AG08395 (cell line): ENCODE measurements at places on chromosomes 3 and 15.

- peak; percentile 78 for DNase-seq
These were observed 140.2 kb downstream of the ITPR1 start for GRCh38 chr3:4633078-4634004.

GRCh38 chr3:53482227-53482626 lies 12.2 kb upstream of the CACNA1D start:
- no peak for DNase-seq

GRCh38 chr3:5317557-5317956 lies 130.1 kb downstream of the EDEM1 start:
- no peak for DNase-seq

DNA sequence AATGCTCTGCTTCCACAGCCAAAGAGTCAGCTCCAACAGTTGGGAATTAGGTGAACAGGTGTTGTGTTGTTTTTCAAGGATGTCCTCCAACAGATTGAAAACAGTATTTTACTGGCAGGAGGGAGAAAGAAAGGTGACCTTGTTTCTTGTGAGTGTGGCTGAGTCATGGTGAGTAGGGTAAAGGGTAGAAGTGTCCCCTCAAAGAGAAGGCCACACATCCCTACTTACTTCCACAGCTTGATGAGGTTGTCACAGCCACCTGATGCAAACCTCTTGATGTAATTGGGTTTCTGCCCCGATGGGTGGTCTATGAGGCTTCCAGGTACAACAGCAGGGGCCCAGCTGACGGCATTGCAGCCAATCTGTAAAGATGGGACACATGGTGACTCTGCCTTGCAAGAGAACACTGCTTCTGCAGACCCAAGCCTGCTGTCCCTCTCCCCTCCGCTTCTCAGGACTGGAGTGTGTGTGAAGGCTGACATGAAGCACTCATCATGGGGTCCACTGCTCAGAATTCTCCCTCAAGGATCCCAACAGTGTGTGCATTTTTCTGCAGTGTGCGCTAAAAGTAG lies 12.7 kb upstream of the GHRL start:
- no peak for DNase-seq

DNA sequence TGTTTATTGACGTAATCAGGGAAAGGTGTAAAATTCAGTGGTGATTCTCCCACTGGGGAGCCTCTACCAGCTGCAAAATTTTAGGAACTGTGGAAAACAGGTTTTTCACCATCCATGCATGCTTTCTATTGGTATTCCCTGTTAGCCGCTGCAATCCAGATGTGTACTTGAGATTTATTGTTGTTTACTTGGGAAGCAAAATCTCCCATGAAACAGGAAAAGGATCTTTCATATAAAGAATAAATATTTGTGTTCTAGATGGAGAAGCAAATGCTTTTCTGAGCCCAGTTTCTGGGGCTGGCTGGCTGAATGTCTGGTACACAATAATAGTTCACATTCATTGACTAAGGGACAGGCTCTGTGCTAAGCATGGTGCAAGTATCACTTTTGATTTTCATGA lies 144.6 kb upstream of the RASGRP1 start:
- DNase-seq, result no peak

- DNase-seq, result peak; percentile 41
These were observed 15.1 kb downstream of the PLSCR5 start for GRCh38 chr3:146589899-146590508.

GRCh38 chr15:63983061-63983711 lies 63.1 kb downstream of the DAPK2 start:
- DNase-seq, result no peak

GRCh38 chr3:150681057-150681456 lies 22.7 kb downstream of the ERICH6 start:
- no peak for DNase-seq

GRCh38 chr3:128278761-128279600 lies 125.7 kb downstream of the EEFSEC start:
- peak; percentile 88 for DNase-seq

GRCh38 chr3:40201770-40202169 lies 107.7 kb upstream of the EIF1B start:
- no peak for DNase-seq

DNA sequence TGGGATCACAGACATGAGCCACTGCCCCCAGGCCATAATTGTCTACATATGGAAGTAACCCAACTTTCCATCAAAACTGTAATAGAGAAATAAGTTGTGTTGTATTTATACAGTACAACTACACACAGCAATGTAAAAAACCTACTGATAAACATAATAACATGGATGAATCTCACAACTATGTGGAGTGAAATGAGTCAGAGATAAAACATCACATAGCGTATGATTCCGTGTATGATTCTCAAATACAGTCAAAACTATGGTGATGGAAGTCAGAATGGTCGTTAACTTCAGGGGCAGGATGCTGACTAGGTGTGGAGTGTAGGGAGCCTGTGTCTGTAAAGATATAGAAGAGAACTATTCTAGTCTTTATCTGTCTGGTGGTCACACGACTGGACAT lies 332.7 kb upstream of the SLCO3A1 start:
- no peak for DNase-seq

GRCh38 chr3:187049462-187050101 lies 89.7 kb downstream of the RPL39L start:
- DNase-seq, result no peak

GRCh38 chr3:71968544-71968943 lies 183.6 kb upstream of the PROK2 start:
- DNase-seq, result no peak

GRCh38 chr3:151214459-151214858 lies 11.4 kb upstream of the GPR171 start:
- no peak for DNase-seq

GRCh38 chr3:32175607-32176197 lies 62.8 kb upstream of the CMTM8 start:
- DNase-seq, result peak; percentile 68

DNA sequence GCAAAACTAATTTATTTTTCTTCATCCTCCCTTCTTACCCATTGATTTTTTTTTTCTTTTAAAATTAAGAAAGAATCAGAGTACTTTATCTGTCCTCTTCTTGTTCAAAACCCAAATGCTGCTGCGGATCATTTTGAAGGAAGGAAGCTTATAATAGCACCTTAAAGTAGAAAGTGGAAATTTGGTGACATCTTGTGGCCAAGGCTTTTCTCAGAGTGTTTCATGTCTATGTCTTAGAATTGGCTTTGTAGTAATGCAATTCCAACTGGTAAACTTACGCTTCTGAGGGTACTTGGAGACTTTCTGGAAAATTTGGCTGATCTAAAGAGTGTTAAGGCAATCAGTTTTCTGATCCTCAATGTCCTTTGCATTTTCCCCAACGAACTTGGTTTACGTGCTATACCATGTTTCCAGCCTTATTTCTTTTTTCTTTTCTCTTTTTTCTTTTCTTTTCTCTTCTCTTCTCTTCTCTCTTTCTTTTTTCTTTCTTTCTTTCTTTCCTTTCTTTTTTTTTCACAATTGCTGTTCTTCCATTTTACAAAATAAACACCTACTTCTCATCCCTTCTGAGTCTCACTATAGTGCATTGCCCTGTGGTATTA lies 30.7 kb downstream of the C3orf38 start:
- peak; percentile 25 for DNase-seq

DNA sequence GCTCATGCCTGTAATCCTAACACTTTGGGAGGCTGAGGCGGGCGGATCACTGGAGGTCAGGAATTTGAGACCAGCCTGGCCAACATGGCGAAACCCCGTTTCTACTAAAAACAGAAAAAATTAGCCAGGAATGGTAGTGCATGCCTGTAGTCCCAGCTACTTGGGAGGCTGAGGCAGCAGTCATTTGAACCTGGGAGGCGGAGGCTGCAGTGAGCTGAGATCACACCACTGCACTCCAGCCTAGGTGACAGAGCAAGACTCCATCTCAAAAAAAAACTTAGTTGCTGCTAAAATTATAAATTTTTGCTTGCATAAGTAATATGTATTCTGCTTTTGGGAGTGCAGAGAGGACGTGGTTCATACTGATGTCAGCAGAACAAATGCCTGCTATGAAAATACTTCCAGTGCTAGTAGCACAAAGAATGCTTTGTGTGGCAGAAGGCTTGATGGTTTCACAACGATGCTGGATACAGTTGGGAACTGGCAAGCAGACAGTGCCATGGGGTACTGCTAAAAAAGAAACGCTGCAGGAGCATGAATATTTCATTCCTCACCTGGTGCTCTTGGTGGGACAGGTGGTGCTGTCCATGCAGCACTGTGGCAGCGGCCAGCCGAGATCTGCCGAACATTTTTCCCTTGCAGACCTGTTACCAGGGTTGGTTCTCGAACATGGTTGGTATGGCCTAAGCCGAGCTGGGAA lies 31.1 kb downstream of the FBXL22 start:
- no peak for DNase-seq

GRCh38 chr3:143590660-143591059 lies 257.6 kb downstream of the SLC9A9 start:
- no peak for DNase-seq

DNA sequence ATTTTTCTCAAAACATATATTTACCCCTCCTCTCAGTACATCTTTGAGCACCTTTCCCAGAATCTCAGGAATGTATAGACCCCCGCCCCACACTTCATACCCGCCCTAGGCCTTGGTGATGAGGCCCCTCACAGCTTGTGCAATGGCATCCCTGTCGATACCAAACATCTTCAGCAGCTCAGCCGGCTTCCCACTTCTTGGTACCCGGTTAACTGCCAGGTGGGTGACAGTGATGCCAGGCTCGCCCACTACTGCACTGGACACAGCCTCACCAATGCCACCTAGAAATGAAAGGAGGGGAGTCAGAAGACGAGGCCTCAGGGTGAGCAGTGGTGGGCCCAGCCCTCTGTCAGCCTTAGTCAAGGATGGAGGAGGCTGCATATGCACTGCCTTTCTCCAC lies 30.2 kb downstream of the TKT start:
- no peak for DNase-seq

DNA sequence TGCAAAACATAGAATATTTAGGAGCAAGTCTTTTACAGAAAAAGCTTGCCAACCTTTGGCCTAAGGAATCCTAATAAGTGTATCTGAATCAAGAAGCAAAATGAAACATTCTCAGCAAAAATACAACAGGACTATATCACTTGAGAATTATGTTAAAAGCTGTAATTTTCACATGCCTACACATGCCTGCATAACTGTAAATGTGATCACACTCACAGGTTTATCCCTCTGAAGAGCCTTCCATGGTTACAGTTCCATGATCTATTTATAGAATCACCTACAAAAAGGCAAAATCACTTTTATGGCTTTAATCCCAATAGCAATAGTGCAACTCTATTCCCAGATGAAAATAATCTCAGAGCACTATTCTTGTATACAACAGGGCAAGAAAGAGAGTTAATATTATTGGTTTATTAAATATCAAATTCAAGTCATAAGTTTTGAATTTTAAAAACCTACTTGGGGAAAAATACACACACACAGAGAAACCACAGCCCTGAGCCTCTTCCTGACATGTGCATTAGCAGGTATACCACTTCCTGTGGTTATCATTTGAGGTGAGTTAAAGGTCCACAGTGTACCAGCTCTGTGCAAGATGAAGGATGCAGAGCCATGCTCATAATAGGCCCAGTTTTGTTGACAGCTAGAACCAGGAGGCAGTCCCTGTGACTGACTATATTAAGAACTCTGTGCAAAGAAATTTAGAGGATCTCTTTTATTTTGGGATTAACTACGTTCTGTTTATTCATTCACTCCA lies 252.5 kb upstream of the TGFBR2 start:
- no peak for DNase-seq

GRCh38 chr3:115552007-115552406 lies 71.3 kb upstream of the GAP43 start:
- DNase-seq, result no peak

DNA sequence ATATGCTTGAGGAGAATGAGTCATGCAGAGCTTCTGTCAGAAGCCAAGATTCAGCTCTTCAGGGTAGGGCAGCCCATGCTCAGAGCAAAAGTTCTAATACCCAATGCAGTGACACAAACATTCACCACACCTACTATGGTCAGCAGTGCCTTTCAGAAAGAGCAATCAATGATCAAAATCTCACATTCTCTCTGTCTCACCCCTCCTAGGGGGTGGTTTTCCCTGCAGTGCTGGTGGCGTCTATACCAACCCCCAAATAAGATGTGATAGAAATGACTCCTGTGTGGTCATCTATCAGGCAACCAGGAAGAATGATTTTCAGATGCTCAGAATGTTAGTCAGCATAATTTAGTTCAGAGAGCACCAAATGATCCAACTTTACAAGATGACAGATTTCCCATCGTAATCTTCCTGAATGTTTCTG lies 385.3 kb downstream of the NTRK3 start:
- peak; percentile 69 for DNase-seq

- no peak for DNase-seq
These were observed 314.7 kb downstream of the RORA start for GRCh38 chr15:60914360-60914759.

DNA sequence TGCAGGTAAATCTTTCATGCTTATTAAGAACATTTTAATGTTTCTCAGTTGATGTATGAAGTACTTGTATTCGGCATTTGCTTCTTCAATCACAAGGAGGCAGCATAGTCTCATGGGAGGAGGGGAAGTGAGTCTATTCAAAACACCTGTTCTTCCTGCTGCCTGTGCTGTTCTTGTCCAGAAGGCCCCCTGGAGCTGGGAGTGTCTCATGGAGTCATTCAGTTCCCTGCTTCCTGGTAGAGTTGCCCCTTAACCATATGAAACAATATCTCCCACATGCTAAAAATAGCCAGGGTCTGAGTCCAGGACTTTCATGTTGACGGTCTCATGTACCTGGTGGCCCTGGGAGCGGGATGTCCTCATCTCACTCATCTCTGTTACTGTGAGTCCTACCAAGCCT lies 15.5 kb upstream of the PPP1R2 start:
- no peak for DNase-seq

DNA sequence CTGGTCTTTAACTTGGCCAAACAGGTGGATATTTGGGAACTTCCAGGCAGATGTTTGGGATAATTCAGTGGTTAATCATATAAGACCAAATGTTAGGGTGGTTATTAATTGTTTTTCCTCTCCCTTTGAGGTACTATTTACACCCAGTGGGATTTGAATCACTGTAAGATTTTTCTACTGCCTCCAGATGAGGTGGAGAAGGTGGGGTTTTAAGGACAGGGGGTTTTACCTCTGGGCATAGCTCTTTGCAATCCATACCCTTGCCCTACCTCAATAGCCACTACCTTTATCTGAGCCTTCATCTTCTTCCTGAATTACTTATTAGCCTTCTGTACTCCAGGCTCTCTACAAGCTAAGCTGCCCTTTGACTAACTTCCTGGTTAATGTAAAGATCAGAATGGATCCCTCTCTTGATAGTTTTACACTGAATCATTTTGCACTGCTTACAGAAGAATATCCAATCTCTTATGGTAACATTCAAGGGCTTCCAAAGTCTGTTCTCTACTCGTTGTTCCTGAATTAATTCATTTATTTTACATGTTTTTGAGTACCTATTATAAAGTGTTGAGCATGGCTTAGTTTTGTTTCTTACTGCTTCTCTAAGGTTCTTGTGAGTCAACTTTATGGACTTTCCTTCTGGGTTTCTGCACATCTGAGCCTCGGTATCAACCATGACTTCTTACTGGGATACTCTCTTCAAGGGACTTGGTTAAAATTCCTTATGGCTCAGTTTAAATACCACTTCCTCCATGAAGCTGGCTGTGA lies 331.2 kb upstream of the TBL1XR1 start:
- DNase-seq, result no peak

- no peak for DNase-seq
These were observed 15.5 kb downstream of the ZIC4 start for GRCh38 chr3:147390589-147391569.

- DNase-seq, result no peak
These were observed 12.4 kb downstream of the GLYCTK start for GRCh38 chr3:52299879-52300611.

- no peak for DNase-seq
These were observed 77.2 kb upstream of the AGBL1 start for GRCh38 chr15:86002444-86002843.
